IPS-NIHi11 (cell line): ENCODE measurements at places on chromosomes 3 and 15.
A peak's percentile ranks its signal among the peaks of the same experiment; 100 is the strongest.

DNA sequence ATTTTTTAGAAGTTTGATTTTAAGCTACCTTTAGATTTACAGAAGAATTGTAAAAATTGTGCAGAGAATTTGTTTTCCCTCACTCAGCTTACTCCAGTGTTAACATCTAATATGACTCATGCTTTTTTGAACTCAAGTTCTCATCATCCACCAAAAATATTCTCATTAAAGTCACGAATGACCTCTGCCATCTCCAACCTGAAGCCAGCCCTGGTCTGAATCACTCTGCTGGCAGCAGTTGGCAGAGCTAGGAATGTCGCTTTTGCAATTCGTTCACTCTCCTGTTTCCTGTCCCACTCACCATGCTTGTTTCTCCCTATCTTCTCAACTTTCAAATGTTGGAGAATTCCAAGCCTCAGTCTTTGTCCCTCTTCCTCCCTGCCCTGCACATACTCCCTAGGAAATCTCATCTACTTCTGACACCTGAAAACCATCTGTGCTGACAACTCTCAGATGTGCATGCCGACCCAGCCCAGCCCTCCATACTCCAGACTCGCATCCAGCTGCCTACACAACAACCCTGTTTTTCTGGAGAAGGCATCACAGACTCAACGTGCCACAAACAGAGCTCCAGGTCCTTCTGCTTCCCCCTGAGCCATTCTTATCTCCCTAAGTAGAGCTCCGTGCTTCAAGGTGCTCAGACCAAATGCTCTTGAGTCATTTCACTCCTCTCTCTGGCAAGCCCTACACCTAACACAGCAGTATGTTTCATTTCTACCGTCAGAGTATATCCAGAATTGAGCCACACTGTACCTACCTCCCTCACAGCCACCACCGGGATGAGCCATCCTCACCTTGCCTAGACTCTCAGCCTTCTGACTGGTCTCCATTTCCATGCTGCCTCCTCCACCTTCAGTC lies 24.9 kb downstream of the PRR23E start:
- DNase-seq: no peak

DNA sequence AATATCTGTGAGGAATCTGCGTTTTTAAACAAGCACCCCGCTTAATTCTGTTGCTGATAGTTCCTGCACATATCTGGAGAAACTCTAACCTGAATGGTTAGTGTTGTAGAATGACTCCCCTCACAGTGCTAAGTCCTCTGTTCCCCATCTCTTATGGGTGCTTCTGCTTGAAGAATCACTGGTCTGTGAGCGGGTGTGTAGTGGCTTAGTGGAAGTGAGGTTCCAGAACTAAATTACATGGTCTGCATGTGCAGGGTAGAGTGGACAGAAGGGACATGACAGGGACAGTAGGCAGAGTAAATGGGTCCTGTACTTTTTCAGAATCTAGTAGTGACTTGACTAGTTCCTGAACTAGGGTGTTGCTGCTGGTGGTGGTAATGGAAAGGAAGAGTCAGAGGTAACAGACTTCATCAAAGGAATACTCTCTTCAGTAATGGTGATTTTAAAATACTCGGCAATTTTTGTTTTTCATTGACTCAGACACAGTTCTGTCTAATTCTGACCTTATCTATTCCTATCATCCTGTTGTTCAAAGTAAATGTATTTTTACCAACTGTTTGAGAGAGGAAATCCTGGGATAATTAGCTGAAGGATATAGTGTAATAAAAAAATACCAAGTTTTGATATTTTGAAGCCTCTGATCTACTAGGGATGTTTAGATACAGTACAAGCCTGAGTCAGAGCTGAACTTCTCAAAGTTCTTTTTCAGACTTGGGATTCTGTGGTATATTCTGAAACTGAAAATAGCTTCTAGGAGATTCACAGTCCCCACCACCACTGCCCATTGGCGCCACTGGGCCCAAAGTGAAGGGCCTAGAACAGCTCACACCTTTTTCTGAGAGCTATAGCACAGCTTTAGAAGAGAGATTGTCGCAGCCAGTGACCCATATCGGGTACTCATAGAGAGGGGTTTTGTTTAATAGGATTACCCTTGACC lies 55.5 kb downstream of the FNDC3B start:
- DNase-seq: no peak

GRCh38 chr3:18861137-18861536 lies 287.2 kb upstream of the KCNH8 start:
- no peak for DNase-seq

DNA sequence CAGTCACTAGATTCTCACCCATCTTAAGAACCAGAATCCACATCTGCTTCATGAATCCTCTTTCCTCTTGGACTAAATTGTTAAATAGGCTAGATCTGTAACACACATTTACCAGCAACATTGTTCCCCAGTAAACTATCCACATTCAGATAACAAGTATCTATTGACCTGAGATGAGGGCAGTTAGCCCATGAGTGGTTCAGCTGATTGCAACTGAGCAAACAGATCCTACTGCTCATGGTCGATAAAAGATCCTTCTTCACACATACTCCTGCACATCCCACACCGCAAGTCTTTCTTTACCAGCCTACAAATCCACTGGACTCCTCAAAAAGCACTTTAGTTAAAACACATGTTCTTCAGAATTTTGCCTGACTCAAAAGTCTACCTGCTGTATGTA lies 59.2 kb downstream of the UACA start:
- no peak for DNase-seq

DNA sequence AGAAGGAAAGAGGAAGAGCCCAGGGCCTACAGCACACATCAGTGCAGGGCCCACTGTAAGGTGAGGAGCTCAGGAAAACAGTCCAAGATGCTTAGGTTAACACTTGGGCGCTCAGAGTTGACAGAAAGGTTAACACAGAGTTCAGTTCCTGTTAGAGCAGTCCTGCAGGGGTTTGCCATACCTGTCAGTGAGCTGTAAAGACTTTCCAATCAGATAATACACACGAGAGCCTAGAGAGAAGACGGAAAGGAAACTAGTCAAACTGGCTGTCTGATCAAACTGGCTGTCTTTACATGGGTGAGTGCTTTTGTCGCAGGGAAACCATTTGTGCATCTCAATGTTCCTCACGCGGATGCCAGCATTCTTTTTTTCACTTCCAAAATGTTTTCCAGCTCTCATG lies 61.4 kb upstream of the ARHGEF26 start:
- DNase-seq: peak; percentile 8

DNA sequence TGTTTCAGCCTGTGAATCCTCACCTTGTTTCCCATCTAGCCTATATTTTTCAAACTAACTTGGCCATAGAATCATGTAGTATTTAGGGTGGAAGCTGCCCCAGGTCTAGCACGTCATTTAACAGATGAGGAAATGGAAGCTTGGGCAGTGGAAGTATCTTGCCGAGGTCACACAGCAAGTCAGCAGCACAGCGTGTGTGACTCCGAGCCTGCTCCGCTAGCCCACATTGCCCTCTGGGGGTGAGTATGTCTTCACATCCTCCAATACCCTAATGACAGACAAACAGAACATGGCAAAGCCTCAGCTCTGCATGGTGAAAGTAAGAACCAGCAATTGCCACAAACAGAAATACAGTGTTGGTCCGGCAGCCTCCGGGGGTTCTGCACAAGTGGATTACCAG lies 2.2 kb upstream of the CCR5 start:
- peak; percentile 63 for DNase-seq

DNA sequence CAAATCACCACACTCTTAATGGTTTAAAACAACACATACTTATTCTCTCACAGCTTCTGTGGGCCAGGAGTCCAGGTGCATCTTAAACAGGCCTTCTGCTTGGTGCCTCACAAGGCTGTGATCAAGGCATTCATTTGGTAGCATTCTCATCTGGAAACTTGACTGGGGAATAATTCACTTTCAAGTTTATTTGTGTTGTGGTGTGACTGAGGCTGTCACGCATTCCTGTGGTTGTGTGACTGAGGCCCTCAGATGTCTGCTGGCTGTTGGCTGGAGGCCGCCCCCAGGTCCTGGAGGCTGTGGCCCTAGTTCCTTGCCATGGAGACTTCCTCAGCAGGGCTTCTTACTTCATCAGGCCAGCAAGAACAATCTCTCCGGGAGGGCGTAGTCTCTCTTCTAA lies 16.9 kb upstream of the FAM3D start:
- DNase-seq: no peak

DNA sequence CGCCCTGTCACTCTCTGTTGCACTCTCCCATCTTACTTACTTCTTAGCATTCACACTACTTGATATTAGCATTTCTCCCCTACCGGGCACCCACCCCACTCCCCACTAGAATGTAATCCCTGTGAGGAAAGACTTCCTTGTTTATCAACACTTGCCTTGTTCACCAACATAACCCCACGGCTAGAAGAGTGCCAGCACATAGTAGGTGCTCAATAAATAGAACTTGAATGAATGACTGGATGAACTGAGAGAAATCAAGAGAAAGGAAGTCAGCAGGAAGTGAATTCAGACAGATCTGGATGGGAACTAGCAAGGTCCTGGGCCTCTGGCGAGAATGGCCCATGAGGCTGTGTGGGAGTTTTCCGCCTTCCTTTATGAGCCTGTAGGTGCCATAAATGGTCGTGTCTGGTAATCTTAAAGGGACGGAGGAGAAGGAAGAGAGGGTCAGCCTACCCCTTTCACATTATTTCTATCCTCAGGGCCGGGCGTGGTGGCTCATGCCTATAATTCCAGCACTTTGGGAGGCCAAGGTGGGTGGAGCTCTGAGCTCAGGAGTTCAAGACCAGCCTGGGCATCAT lies 42.4 kb upstream of the HERC1 start:
- no peak for DNase-seq

- DNase-seq: peak; percentile 96
Observed at GRCh38 chr3:46976326-46977190, at the start of gene CCDC12. TSS of gene CCDC12 (minus strand) at chr3:46976745. CDS start at chr3:46976732, 13 bp downstream.

DNA sequence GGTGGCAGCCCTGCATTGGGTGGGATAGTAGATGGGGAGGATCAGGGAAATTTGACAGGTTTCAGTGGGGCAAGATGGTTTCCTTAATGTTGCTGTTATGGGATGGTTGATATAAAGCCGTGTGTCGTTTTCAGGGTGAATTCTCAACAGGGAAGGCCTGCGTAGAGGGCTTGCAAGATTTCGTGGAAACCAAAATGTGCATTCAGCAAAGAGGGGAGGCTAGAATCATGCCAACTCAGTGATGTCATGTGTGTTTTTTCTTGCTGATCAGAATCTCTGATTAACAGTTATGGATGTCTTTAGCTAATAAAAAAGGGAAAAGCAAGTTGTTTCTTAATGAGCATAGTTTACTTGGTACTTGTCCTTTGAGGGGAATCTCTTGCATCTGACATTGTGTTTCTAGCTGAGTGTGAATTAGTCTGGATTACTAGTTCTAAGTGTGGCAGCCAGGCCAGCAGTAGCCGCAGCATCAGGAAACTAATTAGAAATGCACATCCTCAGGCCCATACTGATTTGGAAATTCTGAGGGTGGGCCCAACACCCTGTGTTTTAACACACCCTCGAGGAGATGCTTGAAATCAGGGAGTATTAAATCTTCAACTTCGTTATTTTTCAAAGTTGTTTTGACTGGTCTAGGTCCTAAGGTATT lies 24.8 kb downstream of the MRAS start:
- no peak for DNase-seq

DNA sequence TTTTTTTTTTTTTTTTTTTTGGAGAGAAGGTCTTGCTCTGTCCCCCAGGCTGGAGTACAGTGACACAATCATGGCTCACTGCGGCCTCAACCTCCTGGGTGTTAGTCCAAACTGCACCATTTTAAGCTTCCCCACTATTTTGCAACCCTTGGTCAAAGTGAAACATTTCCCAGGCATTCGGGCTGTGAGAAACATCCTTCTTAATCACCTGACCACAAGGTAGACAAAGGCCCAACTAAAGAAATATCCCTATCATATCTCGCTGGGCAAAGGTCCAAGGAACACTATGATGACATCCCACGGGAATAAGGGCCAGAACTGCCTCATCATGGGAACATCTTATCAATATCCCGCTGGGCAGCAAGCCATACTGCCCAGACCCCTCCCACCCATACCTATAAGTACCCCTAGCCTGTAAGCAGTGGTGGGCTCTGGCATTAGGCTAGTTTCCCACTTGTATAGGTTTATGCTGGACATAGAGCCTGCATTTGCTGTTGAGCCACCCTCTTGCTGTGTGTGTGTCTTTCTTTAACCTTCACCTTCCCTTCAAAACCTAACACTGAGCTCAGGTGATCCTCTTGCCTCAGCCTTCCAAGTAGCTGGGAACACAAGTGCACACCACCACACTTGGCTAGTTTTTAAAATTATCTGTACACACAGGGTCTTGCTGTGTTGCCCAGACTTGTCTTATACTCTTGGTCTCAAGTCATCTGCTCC lies 95.2 kb downstream of the SEMA5B start:
- DNase-seq: no peak

- DNase-seq: no peak
Observed at GRCh38 chr3:27568393-27568792, 84.2 kb upstream of the SLC4A7 start.

DNA sequence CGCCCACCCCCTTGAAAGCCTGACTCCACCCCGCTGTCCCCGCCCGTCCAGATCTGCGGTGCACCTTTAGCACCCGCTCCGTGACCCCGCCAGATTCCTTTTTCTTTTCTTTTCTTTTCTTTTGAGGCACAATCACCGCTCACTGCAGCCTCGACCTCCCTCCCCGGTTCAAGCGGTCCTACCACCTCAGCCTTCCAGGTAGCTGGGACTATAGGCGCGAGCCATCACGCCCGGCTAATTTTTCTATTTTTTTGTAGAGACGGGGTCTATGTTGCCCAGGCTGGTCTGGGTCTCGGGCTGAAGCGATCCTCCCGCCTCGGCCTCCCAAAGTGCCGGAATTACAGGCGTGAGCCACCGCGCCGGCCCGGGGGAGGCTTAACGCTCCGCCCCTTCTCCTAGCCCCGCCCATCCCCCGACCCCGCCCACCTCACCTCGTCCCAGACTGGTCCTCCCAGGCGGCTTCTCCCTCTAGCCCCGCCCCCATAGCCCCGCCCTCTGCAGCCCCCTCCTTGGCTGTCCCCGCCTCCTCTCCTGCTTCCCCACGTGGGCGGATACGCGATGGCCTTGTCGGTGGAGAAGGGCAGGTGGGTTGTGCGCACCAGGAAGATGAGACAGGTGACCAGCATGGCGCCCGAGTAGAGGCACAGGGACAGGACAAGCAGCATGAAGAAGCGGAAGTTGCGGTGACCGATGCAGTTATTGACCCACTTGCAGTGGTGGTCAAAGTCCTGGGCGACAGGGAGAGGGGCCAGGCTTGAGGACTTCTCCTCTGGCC lies 3.2 kb downstream of the ZDHHC19 start:
- DNase-seq: peak; percentile 99

- DNase-seq: no peak
Observed at GRCh38 chr3:50599716-50600118, 11.9 kb downstream of the CISH start.

DNA sequence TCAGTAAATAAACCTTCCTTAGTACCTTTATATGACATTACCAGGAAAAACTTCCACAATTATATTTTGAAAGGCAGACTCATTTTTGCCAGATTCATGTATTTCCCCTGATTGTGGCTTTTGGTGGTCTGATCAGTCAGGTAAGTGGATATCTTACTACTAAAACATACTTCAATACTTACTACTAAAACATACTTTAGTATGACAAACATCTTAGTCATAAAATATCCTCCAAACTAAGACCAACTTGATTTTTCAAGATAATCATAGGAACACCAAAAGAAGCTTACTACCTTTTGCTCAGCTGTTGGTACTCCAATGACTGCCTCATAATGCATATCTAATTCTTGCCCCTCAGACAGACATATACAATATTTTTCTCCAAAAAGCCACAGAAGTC lies 9.3 kb downstream of the TJP1 start:
- DNase-seq: no peak

GRCh38 chr3:12932347-12932746 lies 91.0 kb upstream of the RPL32 start:
- no peak for DNase-seq
